ENCODE measurements at places on chromosomes 16 and 17. TPM values are rescaled to one million over a fixed set of nuclear protein-coding genes. Genes with fewer than 3 reads are reported as not detected.
A peak's percentile ranks its signal among the peaks of the same experiment; 100 is the strongest.

Gene AOC3
- total RNA-seq: 15.1 TPM

DNA sequence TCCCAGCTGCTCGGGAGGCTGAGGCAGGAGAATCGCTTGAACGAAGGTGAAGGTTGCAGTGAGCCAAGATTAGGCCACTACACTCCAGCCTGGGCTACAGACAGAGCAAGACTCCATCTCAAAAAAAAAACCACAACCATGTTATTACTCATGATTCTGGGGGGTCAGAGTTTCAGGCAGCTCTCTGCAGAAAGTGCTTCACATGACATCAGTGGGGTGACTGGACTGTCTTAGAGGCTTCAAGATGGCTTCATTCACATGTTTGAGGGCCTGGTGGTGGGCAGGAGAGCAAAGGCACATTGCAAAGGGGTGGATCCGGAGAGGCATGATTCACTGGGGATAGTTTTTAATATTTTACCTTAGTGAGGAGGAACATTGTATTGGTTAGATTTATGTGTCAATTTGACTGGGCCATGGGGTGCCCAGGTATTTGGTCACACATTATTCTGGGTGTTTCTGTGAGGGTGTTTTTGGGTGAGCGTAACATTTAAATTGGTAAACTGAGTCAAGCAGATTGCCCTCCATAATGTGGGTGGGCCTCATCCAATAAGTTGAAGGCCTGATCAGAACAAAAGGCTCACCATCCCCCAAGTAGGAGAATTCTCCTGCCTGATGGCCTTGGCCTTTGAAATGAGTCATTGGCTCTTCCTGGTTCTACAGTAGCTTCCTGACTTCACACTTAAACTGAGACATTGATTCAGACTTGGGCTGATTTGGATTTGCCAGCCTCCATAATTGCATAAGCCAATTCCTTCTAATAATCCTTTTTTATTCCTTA is 109.8 kb downstream of the GOSR1 start:
- DNase-seq: no peak

GRCh38 chr17:78665952-78666920 is 89.0 kb upstream of the DNAH17 start:
- no peak for DNase-seq

DNA sequence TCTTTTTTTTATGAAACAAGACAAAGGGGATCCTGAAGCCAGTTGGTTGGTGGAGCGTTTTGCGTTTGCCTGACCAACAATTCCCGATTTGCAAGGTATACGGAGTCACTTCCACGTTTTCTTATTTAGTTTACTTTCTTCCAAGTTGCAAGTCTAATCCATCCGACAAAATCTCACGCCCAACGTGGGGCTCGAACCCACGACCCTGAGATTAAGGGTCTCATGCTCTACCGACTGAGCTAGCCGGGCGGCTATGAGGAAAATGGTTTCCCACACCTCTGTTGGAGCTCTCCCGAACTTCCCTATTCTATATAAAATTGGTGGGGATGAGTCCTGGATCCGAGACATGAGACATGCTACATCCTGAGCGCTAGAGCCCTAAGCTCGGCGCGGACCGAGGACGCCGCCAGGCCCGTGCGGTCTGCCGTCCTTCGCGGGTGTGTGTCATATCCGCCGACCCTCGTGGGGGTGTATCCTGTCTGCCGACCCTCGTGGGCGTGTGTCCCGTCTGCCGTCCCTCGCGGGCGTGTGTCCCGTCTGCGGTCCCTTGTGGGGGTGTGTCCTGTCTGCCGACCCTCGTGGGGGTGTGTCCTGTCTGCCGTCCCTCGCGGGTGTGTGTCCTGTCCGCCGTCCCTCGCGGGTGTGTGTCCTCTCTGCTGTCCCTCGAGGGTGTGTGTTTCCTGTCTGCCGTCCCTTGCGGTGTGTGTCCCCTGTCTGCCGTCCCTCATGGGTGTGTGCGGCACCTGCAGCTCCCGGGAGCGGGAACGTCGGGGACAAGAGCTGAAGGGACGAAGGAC is 22.6 kb downstream of the ZNF213 start:
- peak; percentile 66 for DNase-seq

DNA sequence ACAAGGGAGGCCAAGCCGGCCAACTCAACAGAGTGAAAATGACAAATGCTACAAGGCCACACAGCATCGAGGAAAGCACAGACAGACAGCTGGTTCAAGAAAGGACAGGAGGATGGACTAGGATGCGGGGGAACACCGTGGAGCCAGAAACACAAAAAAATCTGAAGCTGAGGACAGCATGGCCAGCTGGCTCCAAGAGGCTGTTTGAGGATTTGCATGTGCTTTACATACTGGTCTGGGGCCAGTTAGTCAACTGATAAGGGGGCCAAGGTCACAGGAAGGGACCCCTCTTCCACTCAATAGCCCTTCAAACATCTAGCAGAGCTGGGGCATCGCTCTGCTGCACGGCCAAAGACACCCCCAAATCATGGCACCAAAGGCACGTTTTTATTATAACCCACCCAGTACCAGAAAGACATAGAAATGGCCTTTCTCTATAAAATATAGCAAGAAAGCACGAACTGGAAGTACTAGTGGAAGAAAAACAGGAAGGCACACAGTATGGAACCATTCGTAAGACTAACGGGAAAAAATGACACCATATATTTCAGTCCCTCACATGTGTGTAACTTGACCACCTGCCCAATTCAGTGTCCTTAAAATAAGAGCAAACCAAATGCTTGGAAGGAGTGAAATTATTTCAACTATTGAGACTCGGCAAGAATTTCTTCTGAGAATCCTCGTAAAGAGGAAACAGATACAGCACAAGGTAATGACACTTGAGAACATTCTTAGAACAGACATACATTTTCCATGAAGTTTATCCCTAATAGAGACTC is 7.8 kb upstream of the SRL start:
- DNase-seq: no peak

DNA sequence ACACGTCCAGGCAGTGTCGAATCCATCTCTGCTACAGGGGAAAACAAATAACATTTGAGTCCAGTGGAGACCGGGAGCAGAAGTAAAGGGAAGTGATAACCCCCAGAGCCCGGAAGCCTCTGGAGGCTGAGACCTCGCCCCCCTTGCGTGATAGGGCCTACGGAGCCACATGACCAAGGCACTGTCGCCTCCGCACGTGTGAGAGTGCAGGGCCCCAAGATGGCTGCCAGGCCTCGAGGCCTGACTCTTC is 7.2 kb upstream of the CD68 start:
- no peak for DNase-seq
